ENCODE measurements at places on chromosomes 11 and 22.
A peak's percentile ranks its signal among the peaks of the same experiment; 100 is the strongest.

DNA sequence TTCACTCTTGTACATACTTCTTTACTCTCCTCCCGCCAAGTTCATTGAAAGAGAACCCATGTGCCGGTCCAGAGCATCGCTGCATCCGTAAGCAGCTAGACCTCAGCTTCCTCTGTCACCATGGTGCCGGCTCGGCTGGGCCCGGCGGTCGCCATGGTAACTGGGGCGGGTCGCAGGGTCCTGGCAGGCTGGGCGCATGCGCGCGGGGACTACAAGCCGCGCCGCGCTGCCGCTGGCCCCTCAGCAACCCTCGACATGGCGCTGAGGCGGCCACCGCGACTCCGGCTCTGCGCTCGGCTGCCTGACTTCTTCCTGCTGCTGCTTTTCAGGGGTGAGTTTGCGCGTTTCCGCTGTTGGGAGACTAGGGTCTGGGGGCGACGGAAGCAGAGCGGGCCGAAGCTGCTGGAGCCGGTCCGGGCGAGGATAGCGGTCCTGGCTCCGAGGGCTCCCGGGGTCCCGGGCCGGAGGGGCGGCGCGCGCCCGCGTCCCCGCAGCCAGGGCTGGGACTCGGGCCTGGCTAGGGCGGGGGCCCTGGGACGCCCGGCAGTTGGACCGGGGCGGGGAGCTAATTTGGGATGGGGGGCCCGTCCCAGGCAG lies at the start of gene JAM3:
Gene JAM3 (plus strand): TSS at position 244 of the 597 bp plus-strand sequence. CDS start 12 bp downstream, at position 256.
- DNase-seq: peak; percentile 93

GRCh38 chr11:2805388-2806056 lies 80.1 kb downstream of the CDKN1C start:
- DNase-seq: no peak

- DNase-seq: no peak
Measured at GRCh38 chr11:45922425-45923082, at the start of gene LARGE2. LARGE2 (plus strand) TSS chr11:45922656; CDS start chr11:45922883, 227 bp downstream.

DNA sequence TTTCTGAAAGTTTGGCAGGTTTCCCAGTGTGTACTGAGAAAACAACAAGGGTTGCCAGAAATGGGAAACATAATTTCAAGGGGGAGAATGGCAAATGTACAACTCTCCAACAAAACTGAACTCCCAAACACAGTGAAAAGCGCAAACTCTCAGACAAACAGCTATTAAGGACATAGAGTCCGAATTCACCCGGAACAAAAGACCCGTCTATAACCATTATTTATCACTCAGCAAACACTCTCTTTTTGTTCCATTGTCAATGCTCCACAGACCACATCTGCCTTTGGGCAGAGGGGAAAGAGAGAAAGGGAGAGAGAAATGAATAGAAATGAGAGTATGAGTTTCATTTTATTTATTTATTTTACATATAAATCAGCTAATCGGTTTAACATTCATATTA lies 21.7 kb downstream of the KIRREL3 start:
- no peak for DNase-seq

- DNase-seq: no peak
Measured at GRCh38 chr11:133331031-133331430, 201.3 kb downstream of the OPCML start.

DNA sequence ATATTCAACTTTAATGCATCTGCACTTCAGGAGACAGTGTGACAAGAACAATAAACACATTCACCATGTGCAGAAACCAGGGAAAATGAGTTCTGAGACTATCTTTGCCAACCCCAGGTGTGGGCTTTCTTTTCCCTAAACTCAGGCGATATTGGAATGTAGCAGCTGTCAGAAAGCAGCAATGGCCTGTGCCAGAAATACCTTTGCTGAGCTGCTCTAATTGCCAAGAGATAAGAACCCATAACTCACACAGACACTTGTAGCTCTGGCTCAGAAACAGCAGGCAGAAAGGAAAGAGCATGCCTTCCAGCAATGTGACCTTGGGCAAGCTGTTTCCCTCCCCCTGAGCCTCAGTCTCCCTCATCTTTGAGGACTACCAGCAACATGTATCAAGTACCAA lies 77.6 kb downstream of the PLEKHA7 start:
- no peak for DNase-seq

DNA sequence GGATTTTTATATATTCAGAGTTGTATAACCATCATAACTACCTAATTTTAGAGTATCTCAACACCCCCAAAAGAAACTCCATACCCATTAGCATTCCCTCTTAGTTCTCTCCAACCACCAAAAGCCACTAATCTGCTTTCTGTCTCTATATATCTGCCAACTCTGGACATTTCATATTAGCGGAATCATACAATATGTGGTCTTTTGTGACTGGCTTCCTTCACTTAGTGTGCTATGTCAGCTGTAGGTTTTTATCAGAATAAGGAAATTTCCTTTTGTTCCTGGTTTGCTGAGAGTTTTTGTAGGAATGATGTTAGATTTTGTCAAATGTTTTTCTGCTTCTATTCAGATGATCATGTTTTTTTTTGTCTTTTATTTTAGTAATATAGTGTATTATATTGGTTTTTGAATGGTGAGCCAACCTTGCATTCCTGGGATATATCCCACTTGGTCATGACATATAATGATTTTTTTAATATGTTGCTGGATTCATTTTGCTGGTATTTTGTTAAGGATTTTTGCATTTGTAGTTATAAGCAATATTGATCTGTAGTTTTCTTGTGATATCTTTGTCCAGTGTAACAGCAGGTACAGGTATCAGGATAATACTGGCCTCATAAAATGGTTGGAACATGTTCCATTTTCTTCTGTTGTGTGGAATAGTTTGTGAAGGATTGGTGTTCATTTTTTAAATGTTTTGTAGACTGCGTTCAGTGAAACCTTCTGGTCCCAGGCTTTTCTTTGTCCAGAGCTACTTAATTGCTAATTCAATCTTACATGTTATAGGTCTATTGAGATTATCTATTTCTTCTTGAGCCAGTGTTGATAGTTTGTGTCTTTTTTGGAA lies 16.8 kb downstream of the DGCR8 start:
- no peak for DNase-seq

GRCh38 chr11:32437495-32438345 lies 2.4 kb upstream of the WT1 start:
- no peak for DNase-seq

GRCh38 chr11:88341522-88342251 lies 4.2 kb upstream of the CTSC start:
- DNase-seq: no peak

DNA sequence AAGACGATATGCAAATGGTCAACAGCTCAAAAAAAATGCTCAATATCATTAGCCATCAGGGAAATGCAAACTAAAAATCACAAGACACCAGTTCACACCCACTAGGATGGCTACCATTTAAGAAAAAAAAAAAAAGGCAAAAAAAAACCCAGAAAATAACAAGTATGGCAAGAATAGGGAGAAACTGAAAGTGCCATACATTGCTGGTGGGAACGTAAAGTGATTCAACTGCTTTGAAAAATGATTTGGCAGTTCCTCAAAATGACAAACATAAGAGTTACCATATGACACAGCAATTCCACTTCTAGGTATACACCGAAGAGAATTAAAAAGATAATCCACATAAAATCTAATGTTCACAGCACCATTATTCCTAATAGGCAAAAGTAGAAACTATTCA lies 47.5 kb downstream of the PICALM start:
- DNase-seq: no peak

GRCh38 chr11:96961931-96962330 lies 572.1 kb downstream of the JRKL start:
- no peak for DNase-seq

DNA sequence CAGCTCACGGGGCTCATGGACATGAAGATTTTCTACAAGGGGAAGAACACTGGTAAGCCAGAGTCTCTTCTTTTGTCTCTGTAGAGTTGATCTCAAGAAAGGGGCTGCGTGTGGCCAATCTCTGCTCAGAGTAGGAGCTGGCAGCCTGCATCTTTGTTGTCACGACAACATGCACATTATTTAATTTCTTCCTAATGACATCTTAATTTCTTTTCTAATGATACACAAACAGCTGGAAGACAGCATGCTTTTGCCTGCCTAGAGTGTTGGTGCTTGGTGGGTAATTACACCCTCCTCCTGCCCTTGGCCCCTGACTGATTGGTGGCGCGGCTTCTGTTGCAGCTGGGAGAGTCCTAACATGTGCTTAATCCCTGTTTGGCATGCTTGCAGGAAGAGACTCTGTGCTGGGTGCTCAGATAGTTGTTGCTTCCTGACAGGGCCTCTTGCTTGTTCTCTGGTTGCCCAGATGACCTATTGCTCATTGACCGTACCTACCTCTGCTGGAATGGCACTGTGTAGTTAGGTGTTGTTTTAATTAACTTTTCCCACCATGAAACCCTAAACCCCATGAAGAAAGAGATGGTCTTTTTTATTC lies 106.9 kb upstream of the SORL1-AS1 start:
- DNase-seq: no peak

GRCh38 chr11:68164437-68164836 lies 43.2 kb upstream of the CHKA start:
- no peak for DNase-seq

GRCh38 chr22:43060183-43060582 lies 29.0 kb downstream of the TTLL1 start:
- DNase-seq: no peak

- no peak for DNase-seq
Measured at GRCh38 chr11:41400819-41401382, 58.6 kb downstream of the LRRC4C start.

GRCh38 chr11:91222830-91223229 lies 1000.0 kb upstream of the CHORDC1 start:
- DNase-seq: no peak

- no peak for DNase-seq
Measured at GRCh38 chr11:102994105-102994504, 38.6 kb upstream of the MMP13 start.

DNA sequence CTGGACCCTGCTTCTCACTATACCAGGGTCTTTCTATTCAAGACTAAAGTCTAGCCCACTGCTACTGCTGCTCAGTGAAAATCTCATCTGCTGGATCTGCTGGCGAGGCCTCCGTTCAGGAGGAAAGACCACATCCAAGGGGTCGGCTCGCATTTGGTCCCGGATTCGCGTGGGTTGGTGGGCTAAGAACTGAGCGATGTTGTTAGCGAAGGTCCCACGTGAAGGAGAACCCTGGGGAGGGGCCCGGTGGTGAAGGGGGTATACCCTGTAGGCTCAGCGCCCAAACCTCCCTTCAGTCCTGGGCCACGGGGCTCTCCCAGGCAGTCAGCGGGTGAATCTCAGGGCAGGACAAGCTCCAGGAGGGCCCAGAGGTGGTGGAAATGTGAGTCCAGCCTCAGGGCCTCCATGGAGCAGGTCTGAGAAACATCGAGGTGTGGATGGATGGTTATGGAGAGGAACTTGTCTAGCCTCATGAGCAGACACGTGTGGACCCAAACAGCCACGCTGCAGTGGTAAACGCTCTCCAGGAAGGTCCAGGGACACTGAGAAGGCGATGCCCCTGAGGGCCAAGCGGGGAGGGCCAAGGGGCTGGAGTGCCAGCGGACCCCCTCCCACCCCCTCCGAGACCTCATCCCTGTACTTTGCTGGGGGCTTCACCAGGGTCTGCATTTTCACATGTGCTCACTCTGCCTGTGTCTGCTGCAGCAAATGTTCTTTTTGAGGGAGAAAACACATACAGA lies 152.3 kb downstream of the CTTN start:
- DNase-seq: no peak

Data from stimulated activated naive CD4-positive, alpha-beta T cell treated with Interleukin-2 at 50 U/mL for 16 hours (primary cell).